NCI-H524 treated with DMSO at 0.1 percent for 48 hours (cell line): ENCODE measurements at places on chromosomes 5 and 9.
A peak's percentile ranks its signal among the peaks of the same experiment; 100 is the strongest.

GRCh38 chr9:17648516-17648915, 69.7 kb downstream of the SH3GL2 start:
- no peak for DNase-seq

DNA sequence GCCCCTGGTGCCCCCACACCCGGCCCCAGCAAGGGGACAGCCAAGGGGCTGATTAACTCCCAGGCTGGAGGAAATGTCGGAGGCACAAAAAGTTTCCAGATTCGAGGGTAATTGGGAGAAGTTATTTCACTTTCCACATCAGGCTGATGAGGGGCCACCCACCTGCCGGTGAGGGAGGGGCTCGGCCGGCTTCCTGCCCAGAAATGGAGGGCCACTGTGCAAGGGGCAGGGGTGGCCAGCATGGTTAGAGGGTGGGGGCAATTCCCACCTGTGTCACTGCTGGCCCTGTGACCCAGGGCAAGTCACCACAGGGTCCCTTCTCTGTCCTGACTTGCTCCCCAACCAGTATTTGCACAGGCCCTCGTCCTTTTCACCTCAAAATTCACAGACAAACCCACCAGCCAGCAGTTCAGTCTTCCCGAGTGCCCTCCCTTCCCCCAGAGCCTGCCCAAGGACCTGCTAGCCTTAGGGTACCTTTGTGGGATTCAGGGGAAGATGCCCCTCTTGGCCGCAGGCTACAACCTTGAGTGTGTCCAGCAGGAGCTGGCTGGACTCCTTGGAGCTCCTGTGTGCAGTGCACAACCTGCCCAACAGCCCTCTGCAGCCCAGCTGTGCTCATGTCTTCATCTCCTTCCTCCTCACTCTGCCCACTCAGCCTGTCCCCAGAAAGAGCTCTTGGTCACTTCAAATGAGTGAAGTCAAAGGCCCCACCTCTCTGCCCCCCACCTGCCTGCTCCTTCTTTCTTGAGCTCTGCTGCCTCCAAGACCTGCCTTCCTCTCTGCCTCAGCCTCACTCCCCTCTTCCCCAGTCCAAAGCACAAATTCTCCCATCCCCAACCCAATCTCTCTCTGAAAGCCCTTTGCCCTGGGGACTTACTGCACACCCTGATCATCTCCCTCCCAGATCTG, 130.5 kb downstream of the BARX1 start:
- DNase-seq, result no peak

DNA sequence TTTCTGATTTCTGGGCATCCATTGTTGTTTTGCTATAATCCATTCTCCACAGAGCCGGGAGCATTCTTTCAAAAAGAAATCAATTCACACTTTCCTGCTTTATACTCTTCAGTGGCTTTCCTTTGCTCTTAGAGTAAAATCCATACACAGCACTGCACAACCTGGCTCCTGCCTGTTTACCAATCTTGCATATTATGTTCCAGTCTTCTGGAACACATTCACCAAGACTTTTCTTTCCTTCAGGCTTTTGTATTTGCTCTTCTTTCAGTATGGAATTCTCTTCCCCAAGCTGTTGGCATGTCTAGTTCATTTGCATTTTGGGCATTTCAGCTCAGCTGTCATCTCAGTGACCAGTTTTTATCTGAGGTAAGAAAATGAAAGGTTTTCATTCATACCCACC, 6.3 kb downstream of the RFESD start:
- DNase-seq, result no peak

DNA sequence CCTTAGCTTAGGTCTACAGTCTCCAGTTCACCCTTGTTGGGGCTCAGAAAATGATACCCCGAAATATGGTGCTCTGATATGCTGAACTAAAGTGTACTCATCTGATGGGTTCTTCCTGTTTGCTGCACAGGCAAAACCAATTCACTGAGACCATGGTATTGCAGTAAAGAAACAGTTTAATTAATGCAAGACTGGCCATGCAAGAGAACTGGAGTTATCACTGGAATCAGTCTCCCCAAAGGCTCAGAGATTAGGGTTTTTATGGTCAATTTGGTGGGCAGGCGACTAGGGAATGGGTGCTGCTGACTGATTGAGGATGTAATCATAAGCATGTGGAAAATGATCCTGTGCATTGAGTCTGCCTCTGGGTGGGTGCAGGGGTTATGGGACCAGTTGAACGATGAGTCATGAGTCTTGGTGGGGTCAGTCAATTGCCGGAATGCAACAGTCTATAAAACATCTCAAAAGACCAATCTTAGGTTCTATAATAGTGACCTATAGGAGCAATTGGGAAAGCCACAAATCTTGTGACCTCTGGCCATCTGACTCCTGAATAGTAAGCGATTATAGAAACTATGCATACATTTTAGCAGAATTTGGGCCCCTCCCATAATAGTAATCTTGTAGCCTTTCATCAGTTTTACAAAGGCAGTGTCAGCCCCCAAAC, 113.0 kb upstream of the ANKRD55 start:
- DNase-seq, result no peak

GRCh38 chr5:170154297-170154696, 48.6 kb downstream of the FOXI1 start:
- DNase-seq, result peak; percentile 33

DNA sequence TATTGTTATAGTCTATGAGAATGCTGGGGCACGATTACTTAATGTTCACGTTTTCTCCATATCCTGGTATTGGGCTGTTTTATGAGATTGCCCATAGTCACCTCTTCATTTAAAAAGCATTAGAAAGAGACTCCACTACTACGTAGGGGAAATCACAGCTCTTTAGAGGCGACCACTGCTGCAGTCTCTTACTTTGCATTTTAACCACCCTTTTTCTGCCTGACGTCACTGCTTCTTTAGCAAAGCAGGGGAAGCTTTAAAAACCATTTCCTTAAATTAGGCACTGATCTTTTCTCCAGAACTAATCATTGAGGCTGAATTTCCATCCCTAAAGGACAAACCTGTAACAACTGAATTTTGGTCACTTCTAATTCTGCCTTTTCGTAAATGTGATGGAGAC, 38.9 kb downstream of the ZNF608 start:
- no peak for DNase-seq

DNA sequence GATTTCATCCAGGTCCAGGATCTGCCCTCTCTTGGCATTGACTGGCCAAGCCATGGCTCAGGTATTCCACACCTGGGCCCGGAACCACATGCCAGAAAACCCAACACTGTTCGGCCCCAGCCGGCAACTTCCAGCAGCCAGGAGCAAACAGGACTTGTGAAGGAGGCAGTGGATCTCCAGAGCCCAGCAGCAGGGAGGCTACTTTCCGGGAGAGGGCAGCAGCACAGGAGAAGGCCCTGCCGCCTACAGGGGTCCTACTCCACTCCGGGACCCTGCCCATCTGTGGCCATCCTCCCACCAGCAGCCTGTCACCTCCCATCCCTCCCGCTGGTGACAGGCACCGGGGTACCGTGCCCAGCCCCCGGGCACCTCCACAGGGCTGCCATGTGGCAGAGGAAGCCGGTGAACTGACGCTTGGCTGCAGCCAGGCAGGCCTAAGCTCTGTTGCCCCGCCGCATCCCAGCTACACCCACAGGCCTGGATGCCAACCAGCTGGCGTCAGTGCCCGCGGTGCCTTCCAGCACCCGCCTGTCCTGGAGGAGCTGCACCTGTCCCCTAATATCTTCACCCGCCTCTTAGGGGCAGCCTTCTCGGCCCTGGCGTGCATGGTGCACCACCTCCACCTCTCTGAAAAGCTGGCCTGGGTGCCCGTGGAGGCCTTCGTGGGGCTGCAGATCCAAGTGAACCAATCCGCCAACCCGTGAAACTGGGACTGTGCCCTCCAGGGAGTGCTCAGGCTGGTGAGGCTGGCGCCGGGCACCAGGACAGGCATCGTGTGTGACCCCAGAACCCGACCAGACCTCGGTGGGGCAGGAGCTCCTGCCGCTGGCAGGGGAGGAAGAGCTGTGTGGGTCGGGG, 18.9 kb upstream of the SLC30A5 start:
- DNase-seq, result no peak

- no peak for DNase-seq
Measured at GRCh38 chr5:97555644-97555981, 372.6 kb upstream of the RIOK2 start.
